ENCODE measurements at places on chromosomes 16 and 17.

GRCh38 chr16:89442588-89442987 lies 47.8 kb downstream of the ANKRD11 start:
- DNase-seq: no peak

DNA sequence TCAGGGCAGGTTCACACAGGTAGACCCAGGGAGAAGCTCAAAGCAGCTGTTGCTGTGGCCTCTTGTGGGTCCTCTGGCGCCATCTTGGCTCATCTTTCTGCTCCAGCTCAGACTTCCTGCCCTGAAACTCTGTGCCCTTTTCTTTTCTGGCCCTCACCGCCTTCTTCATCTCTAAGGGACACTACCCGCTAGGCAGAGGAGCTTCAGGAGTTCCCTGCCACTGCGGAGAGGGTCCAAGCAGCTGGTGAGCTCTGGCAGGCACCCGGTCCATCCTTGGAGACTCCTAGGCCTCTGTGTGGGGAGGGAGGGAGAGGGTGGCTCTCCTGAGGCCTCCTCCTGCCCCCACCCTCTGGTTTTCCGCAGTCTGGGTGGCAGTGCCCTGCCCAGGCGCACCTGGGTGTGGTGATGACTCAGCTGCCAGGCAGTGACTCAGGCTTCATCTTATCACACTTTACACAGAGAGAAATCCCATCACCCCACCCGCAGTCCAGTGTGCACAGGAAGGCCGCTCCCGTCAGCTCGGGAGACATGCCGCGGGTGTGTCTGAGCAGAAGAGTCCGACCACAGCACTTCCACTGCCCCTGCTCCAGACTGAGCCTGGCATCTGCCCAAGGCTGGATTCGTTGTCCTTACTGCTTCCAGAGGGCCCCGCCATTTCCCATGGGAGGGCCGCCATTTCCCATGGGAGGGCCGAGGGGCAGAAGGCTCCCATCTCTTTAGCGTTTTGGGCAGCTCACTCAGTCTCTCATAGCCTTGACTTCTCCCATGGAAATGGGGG lies 7.3 kb downstream of the NT5C start:
- DNase-seq: no peak

- no peak for DNase-seq
These were observed 1.5 kb upstream of the SPAG7 start for GRCh38 chr17:4969047-4969550.

DNA sequence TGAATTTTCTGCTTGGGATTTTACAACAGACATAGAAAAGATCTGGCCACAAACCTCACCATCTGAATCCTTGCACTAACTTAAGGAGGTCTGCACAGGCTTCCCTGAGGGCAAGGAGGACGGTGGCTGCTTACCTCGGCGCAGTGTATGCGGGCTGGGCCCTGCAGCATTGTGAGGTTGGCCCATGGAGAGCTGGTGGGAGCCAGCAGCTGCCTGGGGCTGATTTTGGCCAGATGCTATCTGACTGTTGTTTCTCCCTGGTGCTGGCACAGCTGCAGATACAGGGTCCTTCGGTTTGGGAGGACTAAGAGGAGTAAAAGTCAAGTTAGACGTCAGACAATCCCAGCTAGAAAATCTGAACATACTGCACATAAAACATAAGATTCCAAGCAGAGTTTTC lies 79.8 kb downstream of the ARHGAP17 start:
- no peak for DNase-seq

DNA sequence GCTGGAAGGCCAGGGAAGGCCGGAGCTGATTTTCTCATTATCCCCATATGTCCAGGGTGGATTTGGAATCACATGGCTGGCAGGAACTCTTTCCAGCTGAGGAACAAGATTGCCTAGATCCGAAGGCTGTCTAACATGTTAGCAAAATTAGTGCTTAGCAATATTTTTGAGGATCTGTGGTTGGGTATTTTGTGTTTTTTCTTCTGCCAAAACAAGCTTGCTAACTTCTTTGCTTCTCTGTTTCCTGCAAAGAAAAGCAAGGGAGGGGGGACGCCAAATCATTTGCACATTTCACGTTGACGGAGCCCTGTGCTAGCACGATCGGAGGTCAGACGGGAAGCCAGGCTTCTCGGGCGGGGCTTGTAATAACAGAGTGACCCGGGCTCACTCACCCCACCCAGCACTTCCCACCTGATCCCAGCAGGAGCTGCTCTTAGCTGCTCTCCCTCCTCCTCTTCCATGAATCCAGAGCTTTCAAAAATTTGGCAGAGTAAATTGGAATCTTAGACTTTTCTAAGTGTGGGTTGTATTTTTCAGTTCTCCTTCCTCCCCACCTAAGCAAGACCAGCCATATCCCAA lies 33.3 kb upstream of the FOXF1 start:
- DNase-seq: no peak

GRCh38 chr16:1288813-1289476 lies 20.5 kb upstream of the UBE2I start:
- DNase-seq: no peak
